ENCODE measurements at places on chromosomes 7 and 10.

DNA sequence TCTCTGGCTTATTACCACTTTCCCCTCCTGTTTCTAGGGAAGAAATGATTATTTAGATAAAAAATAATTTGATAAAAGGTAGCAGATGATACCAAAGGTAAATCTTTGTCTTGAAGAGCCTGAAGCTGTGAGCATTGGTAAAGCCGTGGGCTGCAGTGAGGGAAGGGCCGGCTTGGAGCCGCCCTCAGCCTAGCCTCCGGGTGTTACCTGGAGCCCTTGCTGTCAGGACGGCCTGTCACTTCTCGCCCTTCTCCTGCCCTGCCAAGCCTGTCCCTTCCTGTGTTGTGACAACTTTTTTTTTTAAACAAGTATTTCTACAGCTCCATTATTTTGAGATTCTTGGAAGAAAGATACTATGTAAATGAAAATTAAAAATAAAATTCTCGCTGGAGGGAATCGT lies 7.0 kb downstream of the CUX1 start:
- DNase-seq = no peak

GRCh38 chr10:113879691-113880090 lies 25.2 kb downstream of the NHLRC2 start:
- no peak for DNase-seq

DNA sequence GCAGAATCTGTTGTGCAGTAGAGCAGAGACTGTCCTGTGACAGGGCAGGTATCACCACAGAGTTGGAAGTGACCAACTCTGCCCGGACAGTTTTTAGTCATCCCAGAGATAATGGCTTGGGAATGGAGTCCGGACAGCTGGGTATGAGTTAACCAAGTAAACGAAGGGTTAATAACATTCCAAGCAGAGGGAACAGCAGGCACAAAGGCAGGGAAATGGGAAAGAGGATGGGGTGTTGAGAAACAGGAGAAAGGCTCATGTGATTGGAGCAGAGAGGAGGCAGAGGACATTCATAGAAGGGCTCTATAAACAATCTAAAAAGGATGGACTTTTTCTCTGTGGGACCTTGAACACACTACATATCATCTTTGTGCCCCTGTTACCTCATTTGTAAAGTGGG lies 132.2 kb upstream of the YAE1 start:
- DNase-seq = no peak

DNA sequence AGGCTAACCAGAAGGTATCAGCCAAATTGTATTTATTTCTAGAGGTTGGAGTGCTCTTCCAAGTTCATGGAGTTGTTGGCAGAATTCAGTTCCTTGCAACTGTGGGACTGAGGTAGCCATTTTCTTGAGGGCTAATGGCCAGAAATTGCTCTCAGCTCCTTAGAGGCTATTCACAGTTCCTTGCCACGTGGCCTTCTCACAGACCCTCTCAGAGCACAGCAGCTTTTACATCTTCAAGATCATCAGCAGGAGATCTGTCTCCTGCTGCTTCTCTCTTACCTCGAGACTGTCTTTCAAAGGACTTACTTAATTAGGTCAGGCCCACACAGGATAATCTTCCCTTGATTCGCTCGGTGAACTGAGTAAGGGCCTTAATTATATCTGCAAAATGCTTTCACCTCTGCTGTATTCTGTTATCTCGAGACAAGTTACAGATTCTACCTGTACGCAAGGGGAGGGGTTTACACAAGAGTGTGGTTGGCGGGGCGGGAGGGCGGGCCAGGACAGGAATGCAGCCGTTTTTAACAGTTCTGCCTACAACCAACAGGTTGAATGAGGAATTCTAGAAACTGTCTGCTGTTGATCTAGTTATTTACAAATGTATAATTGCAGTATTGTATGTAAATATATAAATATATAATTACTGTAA lies 15.0 kb downstream of the MIOS start:
- DNase-seq = no peak

GRCh38 chr10:77173615-77174461 lies 463.8 kb downstream of the KCNMA1 start:
- DNase-seq = peak; percentile 50

DNA sequence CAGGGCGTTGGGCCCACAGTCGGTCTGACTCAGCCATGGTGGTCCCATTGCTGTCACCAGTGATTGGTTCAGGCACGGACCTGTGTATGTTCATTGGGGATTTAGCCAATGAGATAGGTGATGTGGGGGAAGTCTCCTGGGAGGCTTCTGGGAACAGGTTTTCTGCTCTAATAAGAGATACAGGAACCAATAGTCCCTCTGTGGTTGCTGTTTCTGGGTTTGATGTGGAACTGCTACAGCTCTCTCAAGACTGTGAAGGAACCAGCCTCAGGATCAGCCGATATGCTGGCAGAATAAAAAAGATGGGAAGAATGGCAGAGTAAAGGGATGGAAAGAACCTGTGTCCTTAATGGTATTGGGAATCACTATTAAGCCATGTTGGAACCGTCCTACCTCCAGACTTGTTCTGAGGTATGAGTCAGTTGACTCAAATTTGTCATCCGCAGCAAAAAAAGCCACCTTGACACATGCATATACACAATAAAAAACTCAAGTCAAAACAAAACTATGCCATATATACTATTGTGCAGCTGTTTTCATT lies 70.6 kb downstream of the MCMBP start:
- no peak for DNase-seq

DNA sequence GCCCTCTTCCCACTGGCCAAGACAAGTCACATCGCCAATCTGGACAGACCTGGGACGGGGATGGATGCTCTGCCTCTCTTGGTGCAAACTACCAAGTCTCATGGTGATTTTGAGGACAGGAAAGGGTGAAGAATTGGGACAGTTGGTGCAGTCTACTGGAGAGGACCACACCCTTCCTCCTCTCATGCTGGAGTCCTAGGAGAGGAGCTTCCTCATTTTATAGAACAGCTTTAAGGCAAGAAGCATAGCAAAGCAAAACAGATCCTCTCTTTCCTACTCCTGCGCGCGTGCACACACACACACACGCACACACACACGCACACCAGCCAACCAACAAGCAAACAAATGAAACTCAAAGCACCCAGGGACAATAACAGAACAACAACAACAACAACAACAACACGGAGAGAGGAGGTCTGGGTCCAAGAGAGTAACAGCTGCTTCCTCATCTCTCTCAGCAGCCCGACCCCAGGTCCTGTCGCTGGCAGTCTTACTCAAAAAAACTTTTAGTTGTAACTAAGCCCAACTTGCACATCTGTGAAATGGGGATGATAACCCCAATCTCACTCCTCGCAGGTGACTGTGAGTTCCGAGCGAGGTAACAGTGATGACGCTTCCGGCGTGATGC lies 83.4 kb downstream of the TMEM178B start:
- no peak for DNase-seq

DNA sequence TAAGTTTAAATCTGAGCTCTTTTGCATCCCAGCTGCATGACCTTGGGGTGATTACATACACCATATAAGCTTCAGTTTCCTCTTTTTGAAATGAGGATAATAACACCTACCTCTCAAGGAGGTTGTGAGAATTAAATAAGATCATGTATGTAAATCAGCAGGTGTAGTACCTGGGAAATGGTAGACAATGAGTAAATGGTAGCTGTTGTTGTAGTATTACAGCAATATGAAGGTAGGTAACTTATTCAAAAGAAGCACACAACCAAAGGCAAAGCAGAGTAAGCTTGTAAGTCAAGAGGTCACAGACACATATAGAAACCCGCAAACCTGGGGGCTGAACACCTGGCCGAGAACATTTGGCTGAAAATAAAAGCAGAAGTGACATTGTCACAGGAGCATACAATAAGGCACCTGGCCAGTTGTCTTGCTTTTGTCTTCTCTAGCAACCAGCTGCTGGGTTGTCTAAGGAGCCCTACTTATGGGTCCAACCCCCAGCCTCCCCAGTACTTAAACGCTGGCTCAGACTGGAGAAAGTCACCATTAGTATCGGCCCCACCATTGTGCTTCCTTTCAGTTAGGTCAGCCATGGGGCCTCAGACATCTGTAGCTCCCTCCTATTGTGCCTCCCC lies 203.6 kb upstream of the MKLN1 start:
- DNase-seq = no peak

- no peak for DNase-seq
These were observed 80.8 kb downstream of the PTPRE start for GRCh38 chr10:127987467-127988380.

- DNase-seq = no peak
These were observed 461.2 kb upstream of the VSTM2A start for GRCh38 chr7:54080971-54081370.

All from T-helper 9 cell (primary cell).